ENCODE measurements at places on chromosomes 2 and 18. TPM values are rescaled to one million over a fixed set of nuclear protein-coding genes. Genes with fewer than 3 reads are reported as not detected.
A peak's percentile ranks its signal among the peaks of the same experiment; 100 is the strongest.

The ZNF892 gene
- 0.74 TPM for total RNA-seq

The ATL2 gene
- total RNA-seq: 26.1 TPM

The CHRNG gene
- not detected for total RNA-seq

The WNT10A gene
- not detected for total RNA-seq

The SCYGR4 gene
- total RNA-seq: not detected

The FOXI3 gene
- not detected for total RNA-seq

The CAPN13 gene
- total RNA-seq: not detected

The RFTN2 gene
- total RNA-seq: 0.07 TPM

The TMEM169 gene
- not detected for total RNA-seq

The LYPD6 gene
- 0.94 TPM for total RNA-seq

The OR6B2 gene
- not detected for total RNA-seq

The CDH7 gene
- total RNA-seq: not detected

The CFAP210 gene
- not detected for total RNA-seq

The COL6A3 gene
- total RNA-seq: 465 TPM

The SLC16A14 gene
- 2.1 TPM for total RNA-seq

The TTN gene
- under 0.01 TPM for total RNA-seq

The TM4SF20 gene
- total RNA-seq: not detected

DNA sequence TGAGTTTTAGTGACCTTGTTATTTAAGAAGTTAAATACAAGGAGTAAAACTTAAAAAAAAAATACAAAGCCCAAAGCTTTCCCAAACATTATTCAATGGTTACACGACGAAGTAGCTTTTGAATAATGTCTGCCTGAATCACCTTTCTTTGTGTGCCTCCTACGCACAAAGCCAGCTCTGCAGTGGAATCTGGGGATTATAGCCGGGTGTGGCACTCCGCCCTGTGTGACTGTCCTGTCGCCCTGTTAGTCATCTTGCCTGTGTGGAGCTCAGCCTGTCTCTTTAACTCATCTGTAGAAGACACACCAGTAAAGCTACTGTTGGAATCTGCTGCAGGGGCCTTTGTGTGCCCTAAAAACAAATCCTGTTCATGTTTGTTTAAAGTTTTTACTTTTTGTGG is 79.4 kb upstream of the TCF7L1 start:
- peak; percentile 61 for DNase-seq

GRCh38 chr18:31498574-31499524 is 872 bp downstream of the DSG2 start:
- DNase-seq: no peak

GRCh38 chr2:132404056-132404455 is 12.5 kb upstream of the GPR39 start:
- no peak for DNase-seq

DNA sequence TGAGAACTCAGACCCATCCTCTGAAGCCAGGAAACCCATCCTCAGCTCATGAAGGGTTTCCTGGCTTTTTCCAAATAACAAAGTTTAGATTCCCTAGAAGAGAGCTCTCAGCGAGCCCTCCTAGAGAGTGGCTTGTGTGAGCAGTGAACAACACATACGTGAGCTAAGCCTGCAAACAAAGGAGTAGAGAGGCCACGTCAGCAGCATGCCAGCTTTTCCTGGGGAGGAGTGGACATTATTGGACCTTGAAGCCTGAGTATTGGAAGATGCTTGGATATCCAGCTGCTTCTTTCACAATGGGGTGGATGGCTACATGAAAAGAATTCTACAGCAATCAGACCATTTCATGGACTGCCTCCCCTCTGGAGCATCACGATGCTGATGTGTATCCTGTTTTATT is 21.1 kb downstream of the KIF5C start:
- DNase-seq: no peak

GRCh38 chr18:24369426-24369825 is 28.2 kb downstream of the OSBPL1A start:
- no peak for DNase-seq

- no peak for DNase-seq
Observed at GRCh38 chr2:58293056-58293455, 51.9 kb upstream of the FANCL start.

DNA sequence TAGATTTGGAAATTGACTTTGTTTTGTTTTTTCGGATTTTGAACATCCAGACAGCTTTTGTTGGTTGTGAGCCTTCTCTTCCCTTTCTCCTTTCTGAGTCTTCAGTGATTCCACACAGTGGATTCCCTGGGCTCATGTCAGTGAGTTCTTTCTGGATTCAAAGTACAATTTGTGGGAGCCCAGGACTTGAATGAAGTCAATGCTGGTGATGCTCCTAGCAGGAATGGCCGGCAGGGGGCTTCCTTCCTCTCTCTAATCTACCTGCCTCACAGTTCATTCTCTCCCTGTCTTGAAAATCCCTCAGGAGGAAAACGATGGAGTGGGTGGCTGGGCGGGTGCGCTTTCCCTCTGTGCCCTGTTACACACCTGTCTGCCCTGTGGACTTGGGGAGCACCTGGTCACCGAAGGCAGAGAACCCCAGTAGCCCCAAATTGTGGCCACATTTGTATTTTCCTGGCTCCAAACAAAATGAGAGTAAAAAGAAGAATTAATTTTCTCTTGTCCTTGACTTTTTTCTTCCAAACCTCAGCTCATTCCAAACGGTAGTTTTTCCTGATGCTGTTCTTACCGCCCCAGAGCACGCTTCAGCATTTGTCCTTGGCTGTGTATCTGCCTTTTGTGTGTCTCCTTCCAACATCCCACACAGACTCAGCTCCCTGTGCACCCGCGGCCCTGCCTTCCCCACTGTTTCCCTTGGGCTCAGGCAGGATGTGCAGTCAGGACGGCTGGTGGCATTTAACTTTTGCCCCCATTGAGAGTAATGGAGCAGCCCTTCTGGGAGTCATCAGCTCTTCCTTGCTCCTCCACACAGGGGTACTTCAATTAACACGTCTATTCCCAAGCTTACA is 86.6 kb downstream of the MARCO start:
- DNase-seq: peak; percentile 34

- no peak for DNase-seq
Observed at GRCh38 chr2:70626254-70626990, 72.8 kb upstream of the TGFA start.

GRCh38 chr2:15673919-15674636 is 82.4 kb downstream of the DDX1 start:
- DNase-seq: no peak

DNA sequence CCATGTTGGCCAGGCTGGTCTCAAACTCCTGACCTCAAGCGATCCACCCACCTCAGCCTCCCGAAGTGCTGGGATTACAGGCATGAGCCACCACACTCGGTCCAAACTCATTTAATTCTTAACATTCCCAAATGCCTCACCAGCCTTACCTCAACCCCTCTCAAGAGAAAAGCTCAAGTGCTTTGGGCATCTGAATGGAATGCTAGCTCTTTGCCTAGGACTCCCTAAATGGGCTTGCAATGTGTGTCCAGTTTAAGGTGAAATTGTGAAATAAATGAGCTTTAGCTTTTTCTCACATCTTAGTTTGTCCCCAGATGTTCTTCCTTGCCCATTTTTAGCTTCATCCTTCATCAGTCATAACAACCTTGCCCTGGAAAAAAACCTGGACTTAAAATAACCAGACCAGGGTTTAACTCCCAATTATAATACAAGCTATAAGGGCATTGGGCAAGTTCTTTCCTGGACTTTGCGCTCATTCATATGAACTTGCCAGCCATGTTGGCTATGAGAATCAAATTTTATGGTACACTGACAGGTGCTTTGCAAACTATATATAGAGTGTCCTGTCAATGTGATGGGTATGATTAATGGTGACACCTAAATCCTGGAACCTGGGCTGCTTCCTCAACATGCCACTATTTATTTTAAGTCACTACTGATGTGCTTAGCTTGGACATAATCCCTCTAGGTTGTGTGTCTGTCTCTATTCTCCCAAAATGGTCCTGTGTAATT is 95.1 kb upstream of the SERPINE2 start:
- no peak for DNase-seq

GRCh38 chr18:33128581-33128980 is 311.9 kb downstream of the CCDC178 start:
- DNase-seq: no peak

DNA sequence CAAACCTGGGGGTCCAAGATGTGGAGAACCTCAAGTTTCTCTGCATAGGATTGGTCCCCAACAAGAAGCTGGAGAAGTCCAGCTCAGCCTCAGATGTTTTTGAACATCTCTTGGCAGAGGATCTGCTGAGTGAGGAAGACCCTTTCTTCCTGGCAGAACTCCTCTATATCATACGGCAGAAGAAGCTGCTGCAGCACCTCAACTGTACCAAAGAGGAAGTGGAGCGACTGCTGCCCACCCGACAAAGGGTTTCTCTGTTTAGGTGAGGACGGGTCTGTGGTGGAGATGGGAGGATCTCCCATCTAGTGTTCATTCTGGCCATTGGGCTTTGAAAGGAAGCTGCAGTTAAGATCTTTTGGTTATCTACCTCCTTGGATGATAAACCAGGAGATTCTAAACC is 2.9 kb downstream of the CASP10 start:
- DNase-seq: no peak

DNA sequence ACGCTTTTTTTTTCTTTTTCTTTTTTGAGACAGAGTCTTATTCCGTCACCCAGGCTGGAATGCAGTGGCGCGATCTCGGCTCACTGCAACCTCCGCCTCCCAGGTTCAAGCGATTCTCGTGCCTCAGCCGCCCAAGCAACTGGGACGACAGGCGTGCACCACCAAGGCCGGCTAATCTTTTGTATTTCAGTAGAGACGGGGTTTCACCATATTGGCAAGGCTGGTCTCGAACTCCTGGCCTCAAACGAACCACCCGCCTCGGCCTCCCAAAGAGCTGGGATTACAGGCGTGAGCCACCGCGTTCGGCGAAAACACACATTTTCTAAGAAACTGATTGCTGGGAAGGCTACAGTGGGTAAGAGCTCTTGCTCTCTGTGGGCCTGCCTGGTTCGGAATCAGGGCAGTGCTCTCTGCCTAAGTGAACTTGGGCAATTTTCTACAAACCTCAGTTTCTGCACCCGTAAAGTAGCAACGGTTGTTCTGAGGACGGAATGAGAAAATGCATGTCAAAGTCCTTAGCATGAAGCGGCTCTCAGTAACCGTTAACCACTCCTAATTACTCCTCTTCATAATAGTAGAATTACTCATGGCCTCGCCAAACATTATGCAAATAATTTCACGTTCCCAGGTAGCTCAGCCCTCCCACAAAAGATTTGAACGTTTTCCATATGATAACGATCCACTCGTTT is 1.0 kb upstream of the PMAIP1 start:
- DNase-seq: no peak

GRCh38 chr2:219991116-219991515 is 363.7 kb downstream of the SLC4A3 start:
- DNase-seq: no peak

DNA sequence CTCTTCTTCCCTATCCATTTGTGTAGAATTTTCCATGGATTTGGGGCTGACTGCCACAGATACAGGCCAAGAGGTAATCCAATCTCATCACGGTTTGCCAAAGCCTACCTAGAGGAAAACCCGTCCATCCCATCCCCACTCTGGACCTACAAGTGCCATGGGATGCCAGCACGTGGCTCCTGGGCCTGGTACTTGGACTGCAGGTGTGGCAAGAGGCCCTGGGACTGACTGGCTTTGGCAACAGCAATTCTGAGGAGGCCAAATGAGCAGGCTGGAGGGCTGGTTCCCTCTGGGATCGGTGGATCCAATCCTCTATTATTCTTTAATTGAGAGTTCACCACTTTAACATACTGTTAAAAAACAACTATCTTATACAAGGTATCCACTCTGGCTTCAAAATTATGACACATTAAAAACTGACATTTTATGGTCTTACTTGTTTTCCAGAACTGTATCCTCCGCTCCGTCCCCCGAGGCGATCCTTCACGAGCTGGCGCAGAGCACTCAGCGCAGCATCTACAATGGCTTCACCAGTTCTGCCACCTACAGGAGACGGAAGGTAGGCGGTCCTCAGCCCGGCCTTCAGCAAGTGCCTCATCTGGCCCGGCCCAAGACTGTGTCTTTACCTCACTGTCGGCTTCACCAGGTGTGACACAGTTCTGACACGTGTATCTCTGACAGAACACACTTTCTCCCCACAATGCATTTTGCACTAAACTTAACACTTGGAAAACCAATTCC is 19.8 kb downstream of the PDIA6 start:
- DNase-seq: no peak

DNA sequence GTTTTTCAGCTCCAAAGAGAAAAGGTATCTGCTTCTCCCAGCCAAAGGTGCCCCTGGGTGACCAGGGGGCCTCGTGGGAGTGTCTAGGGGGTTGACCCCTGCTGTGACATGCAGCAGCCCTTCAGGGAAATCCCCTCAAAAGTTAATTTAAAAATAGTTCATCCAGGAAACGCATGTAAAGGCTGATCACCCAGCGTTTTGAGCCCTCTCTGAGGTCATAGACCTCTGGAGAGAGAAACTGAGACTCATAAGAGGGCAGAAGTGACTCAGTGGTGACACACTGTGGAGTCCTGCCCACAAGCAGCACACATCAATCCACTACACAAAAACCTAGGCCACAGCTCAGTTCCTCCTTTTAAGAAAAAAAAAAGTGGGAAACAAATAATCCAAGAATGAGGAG is 11.9 kb downstream of the GAL3ST2 start:
- DNase-seq: no peak

DNA sequence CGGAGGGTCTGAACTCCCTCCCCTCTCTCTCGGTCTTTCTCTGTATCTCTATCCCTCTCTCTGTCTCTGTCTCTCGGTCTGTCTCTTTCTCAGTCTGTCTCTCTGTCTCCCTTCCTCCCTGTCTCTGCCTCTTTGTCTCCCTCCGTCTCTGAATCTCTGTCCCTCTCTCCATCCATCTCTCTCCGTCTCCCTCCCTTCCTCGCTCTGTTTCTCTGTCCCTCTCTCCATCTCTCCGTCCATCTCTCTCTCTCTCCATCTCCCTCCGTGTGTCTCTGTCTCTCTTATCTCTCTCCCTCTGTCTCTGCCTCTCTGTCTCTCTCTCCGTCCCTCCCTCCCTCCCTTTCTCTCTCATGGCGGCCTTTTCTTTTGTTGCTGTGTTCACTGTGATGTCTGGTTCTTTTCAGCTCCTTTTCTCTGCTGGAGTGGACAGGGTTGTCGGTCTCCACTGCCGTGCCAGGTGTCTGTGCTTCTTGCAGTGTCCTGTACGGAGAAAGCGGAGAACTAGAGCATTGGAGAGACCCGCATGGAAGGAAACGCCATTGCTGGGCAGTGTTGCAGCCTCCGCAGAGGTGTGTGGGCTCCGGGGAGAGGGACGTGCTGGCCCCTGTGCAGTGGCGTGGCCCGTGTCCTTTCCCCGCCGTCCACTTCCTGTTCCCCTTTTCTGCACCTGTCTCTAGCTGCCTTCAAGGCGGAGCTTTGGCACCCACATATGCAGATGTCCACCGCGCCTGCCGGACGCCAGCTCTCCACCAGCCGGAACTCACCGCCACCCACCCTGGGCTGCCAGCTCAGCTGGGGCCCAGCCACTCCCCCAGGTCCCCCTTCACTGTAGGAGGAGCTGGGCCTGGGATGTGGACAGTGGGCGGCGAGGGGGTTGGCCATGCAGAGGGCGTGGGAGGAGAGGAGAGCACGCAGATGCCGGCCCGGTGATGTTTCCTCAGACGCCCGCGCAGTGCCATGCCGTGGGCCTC is 113.1 kb downstream of the NFATC1 start:
- DNase-seq: no peak

GRCh38 chr2:56713161-56713676 is 529.4 kb downstream of the CCDC85A start:
- no peak for DNase-seq

GRCh38 chr2:51918113-51918512 is 886.2 kb upstream of the NRXN1 start:
- DNase-seq: no peak

- peak; percentile 3 for DNase-seq
Observed at GRCh38 chr2:44652701-44653100, 288.8 kb upstream of the SIX3 start.

GRCh38 chr18:58991167-58991798 is 126.6 kb downstream of the ZNF532 start:
- DNase-seq: no peak

Data from MG63 (cell line).